ENCODE measurements at places on chromosomes 6 and 20.

DNA sequence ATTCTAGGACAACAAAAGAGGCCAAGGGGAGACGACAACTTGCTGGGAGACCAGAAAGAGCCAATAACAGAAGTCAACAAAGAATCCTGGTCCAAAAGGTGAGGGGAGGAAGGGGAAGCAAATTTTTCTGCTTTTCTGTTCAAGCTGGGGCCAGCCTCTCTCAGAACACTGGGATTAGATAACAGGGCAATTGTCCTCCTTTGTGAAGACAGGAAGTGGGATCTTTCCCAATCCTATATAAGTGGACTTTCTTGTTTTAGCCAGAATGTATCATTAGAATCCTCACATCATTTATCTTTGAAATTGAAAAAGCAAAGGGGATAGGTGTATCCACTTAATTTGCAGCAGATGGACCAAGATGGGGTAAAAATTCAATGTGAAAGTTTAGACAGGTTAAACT lies 101.2 kb upstream of the COL21A1 start:
- no peak for DNase-seq

GRCh38 chr20:25253606-25254275 lies 5.9 kb downstream of the PYGB start:
- DNase-seq = no peak

DNA sequence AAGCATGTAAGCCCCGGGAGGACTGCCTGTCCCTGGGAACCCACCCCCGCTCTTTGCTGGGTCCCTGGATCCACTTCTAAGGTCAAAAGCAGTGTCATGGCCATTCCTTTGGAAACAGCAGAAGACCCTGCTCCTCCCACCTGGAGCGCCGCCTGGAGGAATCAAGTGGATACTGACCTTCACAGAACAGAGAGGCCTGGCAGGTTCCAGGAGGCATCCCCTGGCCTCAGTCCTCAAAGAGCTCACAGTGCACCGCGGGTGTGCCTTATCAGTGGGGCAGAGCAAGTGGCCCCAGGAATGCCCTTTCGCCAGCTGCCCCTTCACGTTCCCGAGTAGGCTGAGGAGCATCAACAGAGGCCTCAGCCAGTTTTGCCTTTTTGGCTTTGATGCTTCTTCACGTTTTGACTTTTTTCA lies 11.1 kb upstream of the SLC4A11 start:
- no peak for DNase-seq

DNA sequence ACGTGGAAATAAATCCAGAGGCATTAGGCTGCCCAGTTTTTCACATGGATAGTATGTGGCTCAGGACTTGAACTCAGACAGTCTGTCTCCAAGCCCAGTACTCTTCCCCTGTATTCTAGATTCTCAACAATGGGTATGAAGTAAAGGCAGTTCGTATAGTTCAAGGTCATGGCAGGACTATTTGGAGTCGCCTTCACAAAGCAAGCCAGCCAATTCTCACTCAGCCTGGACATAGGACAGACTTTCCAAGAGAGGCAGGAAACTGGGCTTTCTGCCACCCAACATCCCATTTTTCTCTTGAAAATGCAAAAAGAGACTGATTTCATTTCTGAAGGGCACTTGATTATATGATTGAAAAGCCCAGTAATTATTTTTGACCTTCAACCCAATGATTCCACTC lies 111.0 kb downstream of the EDN1 start:
- DNase-seq = no peak

- DNase-seq = no peak
Observed at GRCh38 chr6:2263896-2264295, 18.5 kb upstream of the GMDS start.

DNA sequence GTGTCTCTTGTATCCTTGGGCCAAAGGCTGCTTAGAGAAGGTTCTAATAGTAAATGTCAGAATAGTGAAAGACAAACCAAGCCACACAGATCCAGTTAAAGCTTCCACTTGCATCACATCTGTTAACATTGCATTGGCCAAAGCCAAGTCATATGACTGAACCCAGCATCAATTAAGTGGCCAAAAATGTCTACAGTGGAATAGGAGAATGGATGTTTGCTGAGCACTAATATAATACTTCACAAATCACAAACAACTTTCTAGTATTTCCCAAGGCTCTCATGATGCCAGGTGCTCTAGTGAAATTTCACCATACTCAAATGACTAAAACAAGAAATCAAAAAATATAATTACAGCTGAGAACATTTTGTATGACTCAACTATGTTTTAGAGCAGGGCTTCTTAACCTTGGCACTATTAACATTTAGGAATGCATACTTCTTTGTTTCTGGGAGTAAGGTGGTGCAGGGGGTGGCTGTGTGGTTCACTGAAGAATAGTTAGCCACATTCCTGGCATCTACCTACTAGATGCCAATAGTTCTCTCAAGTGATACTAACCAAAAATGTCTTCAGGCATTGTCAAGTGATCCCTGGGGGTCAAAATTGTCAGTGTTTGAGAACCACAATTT lies 148.0 kb upstream of the SPTLC3 start:
- DNase-seq = no peak

- no peak for DNase-seq
Observed at GRCh38 chr6:167046861-167047495, 47.8 kb downstream of the CEP43 start.

DNA sequence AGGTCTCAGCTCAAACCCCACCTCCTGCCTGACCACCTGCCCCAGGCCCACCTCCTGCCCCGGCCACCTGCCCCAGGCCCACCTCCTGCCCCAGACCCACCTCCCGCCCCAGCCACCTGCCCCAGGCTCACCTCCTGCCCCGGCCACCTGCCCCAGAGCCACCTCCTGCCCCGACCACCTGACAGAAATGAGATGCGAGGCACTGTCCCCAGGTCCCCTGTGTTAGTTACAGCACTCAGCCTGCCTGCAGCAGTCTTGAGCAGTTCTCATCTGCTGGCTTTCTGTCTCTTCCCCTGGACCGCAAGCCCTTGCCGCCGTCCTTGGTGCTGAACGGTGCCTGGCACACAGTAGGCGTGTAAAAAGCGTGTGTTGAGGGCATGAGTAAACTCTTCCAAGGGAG lies 79.5 kb downstream of the CDH4 start:
- DNase-seq = no peak

DNA sequence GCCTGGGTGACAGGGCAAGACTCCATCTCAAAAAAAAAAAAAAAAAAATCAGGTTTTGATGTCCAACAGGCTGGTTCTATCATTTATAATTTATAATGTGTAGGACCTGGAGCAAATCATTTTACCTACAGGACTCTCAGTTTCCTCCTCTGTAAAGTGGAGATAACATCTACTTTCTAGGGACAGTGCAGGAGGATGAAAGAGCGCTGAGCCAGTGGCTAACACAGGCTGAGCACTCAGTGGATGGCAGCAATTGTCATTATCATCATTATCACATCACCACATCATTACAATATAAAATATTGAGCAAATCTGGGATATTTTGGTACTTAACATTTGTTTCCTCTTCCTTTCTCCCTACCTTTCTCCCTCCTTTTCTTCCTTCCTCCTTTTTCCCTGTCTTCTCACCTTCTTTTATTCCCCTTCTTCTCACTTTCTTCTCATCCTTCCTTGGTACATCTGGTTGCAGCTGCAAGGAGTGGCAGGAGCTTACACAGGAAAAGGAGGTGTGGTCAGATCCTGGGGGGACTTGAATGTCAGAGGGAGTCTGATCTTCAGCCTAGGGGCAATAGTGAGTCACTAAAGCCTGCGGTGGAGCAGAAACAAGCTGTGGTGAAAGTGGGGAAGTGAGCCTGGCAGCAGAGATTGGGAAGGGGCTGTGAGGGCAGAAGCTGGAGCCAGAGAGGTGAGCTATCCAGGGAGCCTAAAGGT lies 24.6 kb upstream of the CTNNBL1 start:
- no peak for DNase-seq
